ENCODE measurements at places on chromosomes 1 and 21. TPM values are rescaled to one million over a fixed set of nuclear protein-coding genes. Genes with fewer than 3 reads are reported as not detected.

IGSF9 gene
- total RNA-seq: 0.14 TPM

RHBG gene
- total RNA-seq: 1.0 TPM

GPR37L1 gene
- not detected for total RNA-seq

ACKR1 gene
- total RNA-seq: 0.08 TPM

BTG3 gene
- total RNA-seq: 4.1 TPM

KRTAP13-2 gene
- total RNA-seq: not detected

DNM3 gene
- 3.2 TPM for total RNA-seq

CNKSR1 gene
- 1.2 TPM for total RNA-seq

AKT3 gene
- total RNA-seq: 3.2 TPM

STK40 gene
- 22.3 TPM for total RNA-seq

VWA5B1 gene
- total RNA-seq: not detected

SLC44A3 gene
- 2.6 TPM for total RNA-seq
